ENCODE measurements at places on chromosomes 1 and 21.

DNA sequence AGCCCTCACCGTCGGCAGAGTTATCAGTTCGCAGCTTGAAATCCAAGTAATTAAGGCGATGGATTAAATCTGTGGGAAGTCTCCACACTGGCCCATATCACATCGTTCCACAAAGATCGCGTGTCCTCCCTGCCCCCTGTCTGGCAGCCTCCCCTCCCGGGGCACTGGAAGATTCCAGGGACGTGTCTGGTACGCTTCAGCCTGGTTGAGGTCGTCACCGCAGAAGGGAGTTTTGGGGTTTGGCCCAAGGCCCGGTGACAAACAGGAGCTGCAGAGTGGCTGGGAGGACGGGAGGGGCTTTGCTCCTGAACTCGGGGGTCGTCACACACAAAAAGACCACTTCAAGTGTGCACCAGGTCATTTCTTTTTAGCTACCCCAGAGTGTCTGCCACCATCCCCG, 51.1 kb downstream of the PRDM16 start:
- no peak for DNase-seq

- DNase-seq: no peak
Observed at GRCh38 chr1:93993731-93994130, 84.5 kb upstream of the GCLM start.

GRCh38 chr1:162977944-162978568, 91.1 kb upstream of the RGS4 start:
- no peak for DNase-seq

- DNase-seq: no peak
Observed at GRCh38 chr1:99647490-99647889, 1.6 kb downstream of the PALMD start.

All from right hindlimb (tissue), 1 donor.